CMK (cell line): ENCODE measurements at places on chromosomes 5 and 9.

GRCh38 chr9:122900791-122901190, 4.4 kb downstream of the RC3H2 start:
- no peak for DNase-seq

DNA sequence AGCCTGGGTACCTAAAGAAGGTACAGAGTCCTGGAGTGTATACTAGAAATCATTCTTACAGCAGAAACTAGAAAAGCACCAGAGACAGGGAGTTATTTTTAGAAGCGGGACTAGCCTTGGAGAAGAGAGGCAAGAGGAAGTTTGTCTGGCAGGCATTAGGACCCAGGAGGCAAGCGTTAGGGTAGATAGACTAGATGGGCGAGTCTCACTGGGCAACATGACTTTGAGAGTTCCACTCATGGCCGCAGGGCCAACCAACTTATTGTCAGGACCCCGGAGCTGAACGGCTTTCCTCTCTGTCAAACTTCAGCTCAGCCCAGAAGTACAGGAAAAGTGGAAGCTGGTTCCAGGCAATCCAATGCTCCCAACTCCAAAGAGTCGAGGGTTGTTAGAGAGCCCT, 34.1 kb upstream of the NPR3 start:
- DNase-seq: no peak

DNA sequence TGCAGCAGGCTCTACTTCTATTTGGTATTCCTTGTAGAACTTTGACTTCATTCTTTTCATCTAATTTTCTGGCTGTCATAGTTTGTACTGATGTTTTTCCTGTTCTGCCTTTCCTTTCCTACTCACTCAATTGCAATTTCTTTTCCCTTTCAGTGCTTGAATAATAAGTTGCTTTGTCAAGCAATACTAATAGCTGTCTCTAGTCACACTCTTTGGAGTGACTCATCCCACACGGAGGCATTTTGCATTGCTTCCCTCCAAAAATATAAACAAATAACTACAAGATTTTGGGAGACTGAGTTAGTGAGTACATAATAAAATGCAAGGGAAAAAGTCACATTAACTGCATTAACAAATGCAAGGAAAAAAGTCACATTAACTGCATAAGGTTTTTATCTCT, 465.9 kb downstream of the CDH9 start:
- no peak for DNase-seq

DNA sequence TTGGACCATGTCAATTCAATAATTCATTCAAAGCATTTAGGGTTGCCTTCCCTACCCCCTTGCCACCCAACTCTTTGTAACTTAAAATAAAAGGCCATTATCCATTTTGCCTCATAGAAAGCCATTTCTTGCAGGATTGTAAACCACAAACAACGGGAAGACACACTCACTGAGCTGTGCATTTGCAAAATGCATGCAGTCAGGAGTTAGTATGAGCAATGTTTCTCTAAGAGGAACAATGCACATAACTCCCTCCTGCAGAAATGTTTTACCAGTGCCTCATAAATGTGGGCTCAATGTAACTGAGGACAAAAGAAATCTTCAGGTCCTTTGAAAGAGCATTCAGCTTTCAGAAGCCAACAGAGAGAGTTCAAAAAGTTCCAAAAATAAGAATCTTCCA, 98.5 kb upstream of the ABCA1 start:
- no peak for DNase-seq
